ENCODE measurements at places on chromosomes 1 and 21. TPM values are rescaled to one million over a fixed set of nuclear protein-coding genes. Genes with fewer than 3 reads are reported as not detected.

GRCh38 chr1:2446394-2446793, 29.7 kb upstream of the PLCH2 start:
- no peak for DNase-seq

- DNase-seq, result no peak
Measured at GRCh38 chr21:45090966-45091365, 16.6 kb downstream of the ADARB1 start.

Gene PTPN22
- not detected for total RNA-seq

GRCh38 chr1:212109728-212110127, 74.2 kb downstream of the DTL start:
- DNase-seq, result no peak

- no peak for DNase-seq
Measured at GRCh38 chr1:77900687-77901293, 12.4 kb downstream of the NEXN start.

- DNase-seq, result no peak
Measured at GRCh38 chr1:212785871-212786270, 5.7 kb downstream of the NSL1 start.

Gene TAF13
- total RNA-seq, result 66.0 TPM

DNA sequence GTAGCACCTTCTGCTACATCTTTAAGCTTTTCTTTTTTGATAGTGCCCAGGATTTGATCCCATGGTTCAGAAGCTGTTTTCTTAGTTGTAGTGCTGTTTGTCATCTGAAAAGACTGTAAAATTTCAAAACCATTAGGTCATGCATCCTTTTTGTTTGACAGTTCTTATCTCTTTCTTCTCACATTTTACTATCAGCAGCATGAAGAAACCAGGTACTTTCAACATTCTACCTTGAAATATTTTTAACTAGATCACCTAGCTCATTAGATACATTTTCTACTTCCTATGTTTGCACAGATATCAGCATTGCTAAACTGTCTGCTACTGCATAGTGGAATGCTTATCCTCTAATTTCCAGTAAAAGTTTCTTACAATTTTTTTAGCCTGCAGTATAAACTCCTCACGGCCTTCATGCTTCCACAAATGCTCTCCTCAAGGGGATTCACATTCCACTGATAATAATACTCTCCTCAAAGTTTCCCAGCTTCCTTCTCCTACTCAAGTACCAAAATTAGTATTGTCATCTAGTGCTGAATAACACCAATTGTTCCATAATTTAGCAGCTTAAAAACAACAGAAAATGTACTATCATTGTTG, 243.9 kb upstream of the ZRANB2 start:
- DNase-seq, result no peak

Gene LINGO4
- total RNA-seq, result not detected

Gene KPRP
- total RNA-seq, result not detected

- DNase-seq, result no peak
Measured at GRCh38 chr1:229848752-229849677, 218.0 kb upstream of the GALNT2 start.

Gene KRTAP7-1
- total RNA-seq, result not detected

GRCh38 chr1:101233495-101233894, 3.3 kb upstream of the S1PR1 start:
- no peak for DNase-seq

Gene SLC45A3
- 3.7 TPM for total RNA-seq

GRCh38 chr1:65958561-65959350, 166.1 kb downstream of the PDE4B start:
- no peak for DNase-seq

DNA sequence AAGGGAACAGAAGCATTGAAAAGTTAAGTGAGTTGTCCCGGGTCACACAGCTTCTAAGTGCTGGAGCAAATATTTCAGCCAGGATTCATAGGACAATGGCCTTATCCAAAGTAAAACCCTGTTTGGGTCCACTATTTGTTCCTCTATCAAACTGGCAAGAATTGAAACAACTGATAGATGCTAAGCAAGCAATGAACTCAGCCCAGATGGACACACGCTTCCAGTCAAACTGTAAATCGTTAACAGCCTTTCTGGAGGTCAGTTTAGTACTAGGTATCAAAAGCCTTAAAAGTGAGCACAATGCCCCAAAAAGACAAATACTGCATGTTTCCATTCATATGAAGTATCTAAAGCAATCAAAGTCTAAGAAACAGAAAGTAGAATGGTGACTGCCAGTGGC, 779 bp upstream of the SVBP start:
- no peak for DNase-seq

DNA sequence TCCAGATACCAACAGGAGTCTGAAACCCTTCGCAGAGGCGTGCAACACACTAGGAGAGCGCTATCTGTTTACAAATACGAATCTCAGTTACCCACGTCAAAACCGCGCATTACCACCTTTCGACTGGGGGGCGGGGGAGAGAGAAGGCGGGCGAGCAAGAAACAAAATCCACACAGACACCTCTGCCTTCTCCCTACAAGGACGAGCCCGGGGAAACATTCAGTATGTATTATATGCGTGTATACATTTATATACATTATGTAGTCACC, 722 bp downstream of the TUT4 start:
- peak; percentile 47 for DNase-seq

DNA sequence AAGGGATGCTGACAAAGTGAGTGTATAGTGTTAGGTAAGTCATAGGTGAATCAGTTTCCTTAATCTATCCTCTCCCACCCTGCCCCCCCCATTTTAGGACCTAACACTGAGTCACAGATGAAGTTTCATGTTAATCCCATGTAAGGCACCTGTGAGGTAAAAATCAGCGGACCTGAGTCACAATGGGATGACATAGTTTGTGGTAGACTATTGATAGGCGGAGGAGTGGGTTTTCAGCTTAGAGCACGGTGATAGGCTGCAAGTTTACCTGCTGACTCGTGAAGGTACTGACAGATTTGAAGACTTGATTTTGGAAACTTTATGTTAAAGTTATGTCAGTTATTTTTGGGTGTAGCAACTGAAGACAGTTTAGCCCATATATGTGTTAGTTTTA, 1.7 kb downstream of the TOR1AIP1 start:
- no peak for DNase-seq

Gene ADAMTS5
- 22.5 TPM for total RNA-seq

- no peak for DNase-seq
Measured at GRCh38 chr1:24507405-24507804, 4.8 kb downstream of the RCAN3 start.

DNA sequence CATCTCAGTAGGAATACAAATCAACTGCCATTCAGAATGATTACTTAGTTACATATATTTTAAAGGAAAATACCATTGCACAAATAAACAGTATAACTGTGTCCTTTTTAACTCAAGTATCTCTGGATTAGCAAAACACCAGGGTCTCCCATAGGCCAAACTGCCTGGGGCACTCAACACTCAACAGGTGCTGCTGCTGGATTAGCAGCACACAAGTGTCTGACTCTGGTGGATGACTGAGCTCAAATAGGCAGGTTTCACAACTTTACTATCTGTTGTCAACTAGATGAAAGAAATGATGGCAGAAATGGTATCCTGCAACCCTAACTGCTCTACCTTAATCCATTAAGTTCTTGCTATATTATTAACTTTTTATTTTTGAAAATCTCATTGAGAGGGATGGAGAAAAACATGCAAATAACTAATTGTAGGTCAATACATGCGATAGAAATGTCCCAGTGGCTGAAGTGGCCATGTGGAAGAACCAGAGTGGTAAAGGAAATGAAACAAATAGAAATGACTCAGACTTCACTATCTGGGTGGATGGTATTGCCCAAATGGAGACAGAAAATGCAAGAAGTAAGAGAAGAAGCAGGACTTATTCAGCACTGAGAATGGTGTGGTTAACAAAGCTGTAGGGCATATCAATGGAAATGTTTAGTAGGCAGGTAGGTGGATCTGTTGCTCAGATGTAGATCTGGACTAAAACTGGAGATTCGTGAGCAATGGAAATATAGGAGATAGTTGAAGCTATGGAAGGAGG, 90.8 kb upstream of the CCDC190 start:
- no peak for DNase-seq

DNA sequence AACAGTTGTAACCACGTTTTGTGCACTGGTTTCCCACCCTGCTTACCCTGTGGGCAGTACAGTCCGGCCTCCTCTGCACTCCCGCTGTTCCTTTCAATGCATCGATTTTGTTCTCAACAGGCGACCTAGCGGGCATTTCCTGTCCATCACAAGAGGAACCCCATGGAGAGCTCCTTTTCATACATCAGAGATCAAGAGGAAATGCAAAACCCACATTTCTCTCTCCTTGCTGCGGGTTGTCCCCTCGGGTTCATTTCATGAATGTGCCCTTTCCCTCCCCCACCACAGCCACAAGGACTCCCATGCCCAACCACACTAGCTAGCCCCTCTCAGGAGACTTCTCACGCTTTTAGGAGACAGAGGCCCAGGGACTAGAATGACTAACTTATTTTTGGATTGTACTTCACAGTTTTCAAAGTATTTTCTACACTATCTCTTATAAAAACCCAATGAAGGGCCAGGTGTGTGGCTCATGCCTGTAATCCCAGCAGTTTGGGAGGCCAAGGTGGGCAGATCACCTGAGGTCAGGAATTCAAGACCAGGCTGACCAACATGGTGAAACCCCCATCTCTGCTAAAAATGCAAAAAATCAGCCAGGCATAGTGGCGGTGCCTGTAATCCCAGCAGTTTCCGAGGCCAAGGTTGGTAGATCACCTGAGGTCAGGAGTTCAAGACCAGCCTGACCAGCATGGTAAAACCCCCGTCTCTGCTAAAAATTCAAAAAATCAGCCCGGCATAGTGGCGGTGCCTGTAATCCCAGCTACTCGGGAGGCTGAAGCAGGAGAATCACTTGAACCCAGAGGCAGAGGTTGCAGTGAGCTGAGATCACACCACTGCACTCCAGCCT, 18.4 kb downstream of the ATP1A4 start:
- DNase-seq, result no peak

Gene AGMAT
- total RNA-seq, result 0.22 TPM

GRCh38 chr21:25862596-25862995, 127.8 kb downstream of the GABPA start:
- DNase-seq, result no peak

Gene PEAR1
- total RNA-seq, result 1.2 TPM

GRCh38 chr1:172350856-172351255, 69.6 kb upstream of the C1orf105 start:
- no peak for DNase-seq
